AG04450 (cell line): ENCODE measurements at places on chromosomes 3 and 15.

DNA sequence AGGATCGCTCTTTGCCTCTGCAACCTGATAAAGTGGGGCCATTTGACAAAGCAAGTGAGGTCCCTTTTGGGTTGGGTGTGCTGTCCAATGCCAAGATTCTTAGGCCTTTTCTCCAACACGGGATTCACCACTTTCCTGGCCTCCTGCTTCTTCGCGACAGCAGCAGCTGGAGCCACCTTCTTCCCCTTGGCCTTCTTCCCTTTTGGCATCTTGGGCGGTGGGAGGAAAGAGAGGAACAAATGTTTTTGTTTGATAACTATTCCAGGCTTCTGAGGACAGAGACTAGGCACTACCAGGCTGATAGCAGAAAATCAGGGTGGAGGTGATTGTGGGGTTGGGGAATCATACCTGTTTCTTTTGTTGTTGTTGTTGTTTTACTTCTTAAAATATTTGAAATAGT is 30.0 kb upstream of the FAM81A start:
- no peak for DNase-seq

DNA sequence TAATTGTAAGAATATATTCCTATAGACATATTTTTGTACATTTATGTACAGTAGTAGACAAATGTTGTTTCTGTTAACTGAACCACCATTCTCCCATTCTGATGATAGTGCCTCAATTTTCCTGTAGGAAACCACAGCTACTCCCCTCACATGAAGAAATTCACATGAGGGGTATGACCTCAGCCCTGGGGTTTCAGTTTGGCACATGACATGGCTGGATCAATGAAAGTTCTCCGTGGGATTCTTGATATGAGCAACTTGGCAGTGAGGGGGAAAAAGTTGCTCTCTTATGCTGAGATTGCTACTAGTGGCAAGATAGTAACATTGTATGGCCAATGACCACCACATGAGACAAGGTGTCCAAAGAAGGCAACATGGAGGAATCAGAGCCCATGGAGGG is 1090.3 kb upstream of the CFAP20DC start:
- DNase-seq = no peak

GRCh38 chr3:180390313-180390712 is 211.7 kb upstream of the TTC14 start:
- DNase-seq = no peak

- no peak for DNase-seq
Measured at GRCh38 chr3:121330118-121330517, 215.7 kb downstream of the POLQ start.

GRCh38 chr3:32817558-32818228 is at the start of gene TRIM71:
TSS of gene TRIM71 (plus strand) at chr3:32817997. CDS start at chr3:32818081, 84 bp downstream.
- DNase-seq = no peak

DNA sequence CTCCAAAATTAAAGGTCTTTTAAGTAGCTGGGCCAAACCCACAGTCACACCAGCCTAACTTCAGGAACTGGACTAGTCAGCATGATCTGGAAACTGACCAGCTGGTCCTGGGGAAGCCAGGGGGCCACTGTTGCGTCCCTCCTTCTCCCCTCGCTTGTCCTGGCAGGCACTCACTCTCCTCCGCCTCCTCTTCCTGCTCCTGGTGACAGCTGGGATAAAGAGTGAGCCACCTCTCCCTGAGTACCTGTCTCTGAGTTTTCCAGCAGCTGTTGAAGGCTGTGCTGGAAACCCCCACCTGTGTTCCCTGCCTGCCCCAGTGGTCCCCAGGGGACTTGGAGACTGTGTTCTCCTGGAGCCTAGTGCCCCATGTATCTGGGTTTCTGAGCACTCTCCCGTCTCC is 56.0 kb downstream of the FGD5 start:
- DNase-seq = no peak

GRCh38 chr3:11774296-11774877 is 72.3 kb downstream of the TAMM41 start:
- no peak for DNase-seq

DNA sequence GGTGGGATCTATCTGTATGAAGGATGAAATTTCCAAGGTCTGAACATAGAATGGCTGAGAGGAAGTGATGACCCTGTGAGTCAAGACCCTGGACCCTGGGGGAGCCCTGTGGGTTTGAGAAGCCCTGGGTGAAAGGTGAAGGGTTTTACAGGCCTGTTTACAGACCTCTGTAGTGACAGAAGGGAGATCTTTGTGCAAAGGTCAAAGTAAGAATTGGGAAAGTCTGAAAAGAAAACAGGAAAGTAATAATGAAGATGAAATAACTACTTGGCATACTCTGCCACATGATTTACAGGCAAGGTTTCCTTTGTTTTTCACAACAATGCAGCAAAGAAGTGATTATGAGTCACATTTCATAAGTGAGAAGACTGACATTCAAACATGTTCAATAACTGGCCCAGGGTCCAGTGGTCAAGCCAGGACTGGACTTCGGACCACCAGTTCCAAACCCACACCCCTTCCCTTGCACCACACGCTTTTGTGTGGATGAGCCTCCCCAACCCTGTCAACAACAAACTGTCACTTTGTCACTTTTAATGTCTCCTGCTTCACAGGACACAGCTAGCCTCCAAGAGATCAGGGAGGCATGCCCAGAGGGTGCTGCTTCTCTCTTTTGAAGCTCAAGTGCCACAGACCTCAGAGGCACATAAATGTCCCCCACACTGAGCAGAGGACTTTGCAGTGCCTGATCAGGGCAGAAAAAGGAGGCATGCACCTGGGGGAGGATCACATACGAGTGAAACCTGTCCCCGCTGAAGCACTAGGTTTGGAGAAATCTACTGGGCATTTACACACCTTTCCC is 21.5 kb downstream of the CD86 start:
- DNase-seq = no peak

GRCh38 chr3:76387000-76387399 is 601.7 kb upstream of the ZNF717 start:
- no peak for DNase-seq

DNA sequence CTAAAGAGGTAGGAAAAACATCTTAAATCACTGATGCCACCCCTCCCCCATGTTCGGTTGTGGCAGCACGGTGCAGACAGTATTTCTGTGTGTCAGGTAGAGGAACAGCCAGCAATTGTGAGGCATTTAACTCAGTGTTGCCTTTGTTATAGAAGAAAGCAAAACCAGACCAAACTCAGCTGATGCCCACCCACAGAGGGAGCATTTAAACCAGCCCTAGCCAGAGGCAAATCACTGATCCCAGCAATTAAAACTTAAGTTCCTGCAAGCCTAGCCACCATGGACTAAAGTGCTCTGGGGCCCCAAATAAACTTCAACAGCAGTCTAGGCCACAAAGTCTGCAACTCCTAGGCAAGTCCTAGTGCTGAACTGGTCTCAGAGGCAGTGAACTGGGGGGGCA is 94.5 kb downstream of the CFAP20DC start:
- no peak for DNase-seq

DNA sequence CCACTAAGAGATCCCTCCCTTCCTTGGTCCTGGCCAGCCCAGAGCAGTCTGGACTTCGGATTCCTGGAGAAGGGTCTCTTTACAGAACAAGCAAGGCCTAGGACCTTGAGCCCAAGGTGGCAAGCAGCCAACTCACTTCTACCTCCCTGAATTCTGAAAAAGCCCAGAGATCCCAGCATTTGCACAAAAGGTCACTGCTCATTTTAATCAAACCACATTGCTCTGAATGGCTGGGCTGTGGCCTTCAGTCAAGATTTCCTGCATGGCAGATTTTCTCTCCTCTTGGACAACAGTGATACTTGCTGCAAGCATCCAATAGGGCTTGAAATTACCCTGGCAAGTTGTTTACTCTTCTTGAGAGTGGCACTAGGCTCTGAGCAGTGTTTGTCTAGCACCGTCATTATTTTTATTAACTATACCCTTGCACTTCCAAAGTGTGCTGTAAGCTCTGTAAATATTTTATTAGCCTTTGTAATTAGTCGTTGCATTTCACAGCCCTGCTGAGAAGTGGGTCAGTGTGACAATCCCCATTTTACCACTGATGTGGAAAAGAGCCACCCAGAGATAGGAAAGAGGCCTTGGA is 274.7 kb upstream of the CTNNB1 start:
- DNase-seq = no peak
